ENCODE measurements at places on chromosomes 5 and 9.

- no peak for DNase-seq
Observed at GRCh38 chr5:126499853-126500342, 76.7 kb downstream of the GRAMD2B start.

- DNase-seq: no peak
Observed at GRCh38 chr5:65742565-65743231, 20.7 kb downstream of the NLN start.

DNA sequence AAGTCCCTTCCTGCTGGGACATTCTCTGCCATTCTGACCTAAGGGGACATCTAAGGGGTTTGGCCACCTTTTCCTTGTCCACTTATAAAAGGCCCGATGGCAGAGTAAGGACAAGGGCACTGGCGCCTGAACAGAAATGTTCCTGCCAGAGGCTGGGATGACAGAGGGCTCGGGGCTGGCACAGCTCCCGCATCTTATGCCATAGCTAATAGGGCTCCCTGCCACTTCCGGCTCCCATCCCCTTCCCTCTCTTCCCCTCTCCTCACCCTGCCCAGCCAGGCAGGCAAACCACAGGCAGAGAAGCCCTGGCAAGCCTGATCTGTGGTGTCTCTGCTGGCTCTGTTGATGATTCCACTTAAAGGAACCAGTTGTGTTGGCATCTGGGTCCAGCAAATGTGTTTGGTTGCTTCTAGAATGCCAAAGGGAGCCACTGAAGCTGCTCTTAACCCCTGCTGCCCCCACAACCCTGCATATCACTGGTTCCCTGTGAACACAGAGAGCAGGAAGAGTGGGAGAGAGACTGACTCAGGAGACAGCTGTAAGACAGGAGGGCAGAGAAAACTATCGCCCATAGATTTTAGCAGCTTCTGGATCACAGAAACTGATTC, 18.4 kb upstream of the ADRA1B start:
- no peak for DNase-seq

DNA sequence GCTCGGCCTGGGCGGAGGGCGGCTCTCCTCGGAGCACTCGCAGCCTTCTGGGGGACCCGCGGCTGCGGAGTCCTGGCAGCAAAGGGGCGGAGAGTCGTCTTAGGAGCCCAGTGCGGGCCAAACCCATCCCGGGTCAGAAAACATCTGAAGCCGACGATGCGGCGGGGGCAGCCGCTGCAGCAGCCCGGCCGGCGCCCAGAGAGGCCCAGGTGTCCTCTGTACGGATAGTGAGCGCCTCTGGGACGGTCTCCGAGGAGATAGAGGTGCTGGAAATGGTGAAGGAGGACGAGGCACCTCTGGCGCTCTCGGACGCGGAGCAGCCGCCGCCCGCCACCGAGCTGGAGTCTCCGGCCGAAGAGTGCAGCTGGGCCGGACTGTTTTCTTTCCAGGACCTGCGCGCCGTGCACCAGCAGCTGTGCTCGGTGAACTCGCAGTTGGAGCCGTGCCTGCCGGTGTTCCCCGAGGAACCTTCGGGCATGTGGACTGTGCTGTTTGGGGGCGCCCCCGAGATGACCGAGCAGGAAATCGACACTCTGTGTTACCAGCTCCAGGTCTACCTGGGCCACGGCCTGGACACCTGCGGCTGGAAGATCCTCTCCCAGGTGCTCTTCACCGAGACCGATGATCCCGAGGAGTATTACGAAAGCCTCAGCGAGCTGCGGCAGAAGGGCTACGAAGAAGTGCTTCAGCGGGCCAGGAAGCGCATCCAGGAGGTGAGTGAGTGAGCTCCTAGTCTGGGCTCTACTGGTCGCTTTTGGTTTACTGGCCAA, 1.2 kb downstream of the JMY start:
- DNase-seq: no peak

GRCh38 chr5:113776168-113776567, 262.7 kb downstream of the YTHDC2 start:
- DNase-seq: no peak

DNA sequence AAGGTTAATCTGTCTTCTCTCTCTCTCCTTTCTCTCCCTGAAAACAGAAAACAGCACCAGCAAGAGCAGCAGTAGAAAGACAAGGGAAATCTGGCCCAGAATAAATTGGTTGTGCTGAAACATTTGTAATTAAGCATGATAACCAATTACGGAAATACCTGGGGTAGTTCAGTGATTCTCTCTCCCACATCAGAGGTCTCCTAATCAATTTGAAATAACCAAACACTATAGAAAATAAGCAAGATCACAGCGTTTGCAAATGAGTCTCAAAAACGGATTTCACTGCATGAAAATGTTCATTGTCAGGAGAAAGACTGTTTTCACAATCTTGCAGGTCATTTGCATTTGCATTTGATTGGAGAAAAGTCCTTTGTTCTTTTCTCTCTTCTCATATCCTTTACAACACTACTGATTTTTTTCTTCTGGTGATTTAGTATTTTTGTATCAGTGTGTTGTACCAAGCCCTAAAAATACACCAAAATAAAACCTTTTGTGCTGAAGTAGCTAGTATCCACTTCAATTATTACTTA, 36.8 kb upstream of the CDH6 start:
- DNase-seq: no peak

Data from stimulated activated CD8-positive, alpha-beta memory T cell treated with anti-CD3 and anti-CD28 coated beads, Interleukin-4, amount 100 ng/mL, for 1 hour (primary cell).